ENCODE measurements at places on chromosomes 7 and 10. TPM values are rescaled to one million over a fixed set of nuclear protein-coding genes. Genes with fewer than 3 reads are reported as not detected.

MYL10 gene
- total RNA-seq, result not detected

- DNase-seq, result no peak
- H3K4me1 ChIP-seq, result no peaks in the 10 kb centered on the region
- H3K4me3 ChIP-seq, result no peak overlapping the region
- no peaks in the 10 kb centered on the region for H3K27me3 ChIP-seq
- no peaks in the 10 kb centered on the region for H3K36me3 ChIP-seq
These were observed 404.2 kb downstream of the THSD7A start for GRCh38 chr7:11427686-11428273.

OR9A2 gene
- total RNA-seq, result not detected

DNA sequence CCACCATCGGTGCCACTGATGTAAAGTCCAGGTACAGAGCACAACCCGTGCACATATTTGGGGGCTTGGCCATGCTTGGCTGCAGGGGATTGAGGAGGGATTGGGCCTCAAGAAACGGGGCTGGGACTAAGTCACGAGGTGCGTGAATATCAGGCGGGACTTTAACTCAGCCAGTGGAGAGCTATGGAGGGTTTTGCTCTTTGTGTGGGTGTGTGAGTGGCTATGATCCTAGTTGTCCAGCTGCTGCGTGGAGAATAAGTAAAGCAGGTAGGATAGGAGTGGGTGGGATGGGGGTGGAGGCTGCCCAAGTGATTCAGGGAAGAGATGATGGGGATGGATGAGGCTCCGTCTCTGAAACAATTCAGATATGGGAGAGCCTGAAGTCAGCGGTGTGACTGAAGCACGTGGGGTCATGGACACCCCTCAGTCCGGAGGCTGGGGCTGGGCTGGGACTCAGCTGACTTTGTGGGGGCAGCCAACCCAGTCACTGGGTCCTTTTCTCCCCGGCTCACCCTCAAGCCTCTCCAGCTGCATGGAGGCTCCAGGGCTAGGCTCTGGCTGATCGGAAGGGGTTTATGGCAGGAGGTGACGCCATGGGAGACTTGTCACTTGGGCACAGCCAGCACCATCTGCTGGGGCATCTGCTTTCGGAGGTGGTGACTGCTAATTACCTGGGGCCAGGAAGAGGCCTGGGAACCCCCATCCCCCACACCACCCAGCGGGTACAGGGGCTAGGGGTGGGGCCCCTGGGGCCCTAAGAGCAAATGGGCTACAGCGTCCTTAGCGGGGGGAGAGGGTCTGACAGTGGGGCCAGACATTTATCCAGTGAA, 1.7 kb upstream of the LFNG start:
- H3K27me3 ChIP-seq, result peaks cover 28% of the 10 kb centered on the region
- peak overlapping the region; percentile 71 for H3K27ac ChIP-seq
- peaks cover 44% of the 10 kb centered on the region for H3K4me1 ChIP-seq
- DNase-seq, result no peak

AOAH gene
- total RNA-seq, result 1.9 TPM

DNA sequence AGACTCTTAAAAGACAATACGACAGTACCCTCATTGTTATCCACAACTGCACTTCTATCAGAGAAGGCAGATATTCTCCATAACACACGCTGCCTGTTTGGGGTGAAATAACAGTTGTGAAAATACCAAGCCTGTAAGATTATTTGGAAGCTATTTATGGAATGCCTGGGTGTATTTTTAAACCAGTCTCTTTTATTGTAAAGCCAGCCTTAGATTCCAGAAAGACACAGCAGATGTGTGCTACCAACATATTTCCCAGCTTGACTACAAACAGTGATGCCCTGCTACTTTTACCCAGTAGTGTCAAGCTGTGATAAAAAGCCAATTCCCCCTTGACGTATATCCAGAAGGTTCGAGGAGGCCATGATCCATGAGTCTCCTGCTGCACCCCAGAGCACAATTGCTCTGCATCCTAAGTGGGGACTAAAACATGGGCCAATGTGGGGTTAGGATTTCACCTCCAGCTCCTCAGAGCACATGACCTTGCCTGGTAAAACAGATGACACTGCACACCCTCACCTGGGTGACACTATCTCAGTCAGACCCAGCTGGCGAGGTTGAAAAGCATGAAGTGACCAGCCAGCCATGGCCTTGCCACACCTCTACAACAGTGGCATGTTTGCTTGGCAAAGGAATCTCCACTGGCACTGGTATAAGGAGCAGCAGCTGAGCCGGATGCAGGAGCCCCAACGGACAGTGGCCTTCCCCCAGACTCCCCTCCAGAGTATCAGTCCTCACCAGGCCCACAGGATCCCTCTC, 62.2 kb downstream of the GFRA1 start:
- H3K4me3 ChIP-seq, result no peak overlapping the region
- DNase-seq, result no peak
- H3K27me3 ChIP-seq, result peaks cover 3% of the 10 kb centered on the region
- no peaks in the 10 kb centered on the region for H3K36me3 ChIP-seq
- no peak overlapping the region for H3K27ac ChIP-seq

GRCh38 chr10:3654496-3654895, 130.5 kb downstream of the KLF6 start:
- H3K27me3 ChIP-seq, result no peaks in the 10 kb centered on the region
- no peak for DNase-seq
- H3K36me3 ChIP-seq, result no peaks in the 10 kb centered on the region
- H3K27ac ChIP-seq, result no peak overlapping the region
- H3K4me3 ChIP-seq, result no peak overlapping the region

DNA sequence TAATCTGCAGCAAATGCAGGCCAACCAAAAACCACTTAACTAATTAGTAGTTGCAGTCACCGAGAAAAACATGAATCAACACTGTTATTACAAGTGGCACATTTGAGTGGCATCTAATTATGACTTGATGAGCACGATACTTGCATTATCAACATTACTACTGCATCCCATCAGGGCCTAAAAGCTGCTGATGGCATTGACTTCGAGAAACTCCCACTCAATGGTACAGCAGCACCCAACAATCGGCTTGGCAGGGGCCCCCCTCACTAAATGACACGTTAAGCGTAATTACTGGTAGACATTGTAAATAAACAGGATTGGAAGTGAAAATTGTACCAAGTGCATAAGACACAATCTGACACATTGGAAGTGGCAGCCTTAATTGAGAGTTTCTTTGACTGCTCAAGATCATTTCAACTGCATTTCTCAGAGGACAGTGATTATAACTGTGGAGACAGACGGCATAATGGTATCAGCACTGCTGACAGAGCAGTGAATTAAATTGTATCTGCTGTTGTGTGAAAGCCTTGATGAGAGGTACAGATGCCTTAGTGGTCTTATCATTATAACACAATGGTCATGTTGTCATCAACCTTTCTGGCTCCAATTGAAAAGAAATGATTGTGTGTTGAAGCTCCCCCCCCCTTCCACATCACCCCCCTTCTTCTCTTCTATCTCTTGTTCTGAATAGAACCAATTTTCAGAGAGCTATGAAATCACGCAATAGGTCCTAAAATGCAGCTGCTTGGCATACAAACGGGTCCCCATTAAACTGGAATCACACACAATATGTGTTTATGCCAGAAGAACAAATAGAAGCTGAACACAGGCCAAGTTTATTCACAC, 43.4 kb downstream of the SHTN1 start:
- H3K4me1 ChIP-seq, result no peaks in the 10 kb centered on the region
- no peak overlapping the region for H3K4me3 ChIP-seq
- no peaks in the 10 kb centered on the region for H3K36me3 ChIP-seq
- DNase-seq, result no peak
- no peak overlapping the region for H3K27ac ChIP-seq

- H3K4me1 ChIP-seq, result peaks cover 23% of the 10 kb centered on the region
- no peak overlapping the region for H3K4me3 ChIP-seq
- no peak overlapping the region for H3K27ac ChIP-seq
- DNase-seq, result no peak
- no peaks in the 10 kb centered on the region for H3K27me3 ChIP-seq
These were observed 34.2 kb upstream of the ANK3 start for GRCh38 chr10:60423920-60424319.

GRCh38 chr7:74404741-74405140, 49.0 kb upstream of the GTF2IRD1 start:
- H3K4me1 ChIP-seq, result no peaks in the 10 kb centered on the region
- no peak overlapping the region for H3K27ac ChIP-seq

ELFN1 gene
- total RNA-seq, result 10.5 TPM

- peaks cover 41% of the 10 kb centered on the region for H3K36me3 ChIP-seq
- DNase-seq, result no peak
- peaks cover 45% of the 10 kb centered on the region for H3K4me1 ChIP-seq
- H3K27me3 ChIP-seq, result no peaks in the 10 kb centered on the region
- H3K4me3 ChIP-seq, result no peak overlapping the region
These were observed 78.9 kb downstream of the SVIL start for GRCh38 chr10:29555746-29556481.

CFAP70 gene
- 2.0 TPM for total RNA-seq

TRIM74 gene
- total RNA-seq, result not detected

DNA sequence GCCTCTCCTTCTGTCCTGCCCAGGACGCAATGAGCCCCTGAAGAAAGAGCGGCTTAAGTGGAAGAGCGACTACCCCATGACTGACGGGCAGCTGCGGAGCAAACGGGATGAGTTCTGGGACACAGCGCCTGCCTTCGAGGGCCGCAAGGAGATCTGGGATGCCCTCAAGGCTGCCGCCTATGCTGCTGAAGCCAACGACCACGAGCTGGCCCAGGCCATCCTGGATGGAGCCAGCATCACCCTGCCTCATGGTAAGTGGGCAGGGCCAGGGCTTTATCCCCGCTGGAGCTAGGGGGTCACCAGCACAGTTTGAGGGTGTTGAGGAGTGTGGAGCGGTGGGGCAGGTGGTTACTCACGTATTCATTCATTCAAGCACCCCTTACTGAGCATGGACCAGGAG, 4.7 kb upstream of the ANKRD2 start:
- peaks cover 31% of the 10 kb centered on the region for H3K36me3 ChIP-seq
- no peak overlapping the region for H3K27ac ChIP-seq
- DNase-seq, result no peak
- no peaks in the 10 kb centered on the region for H3K27me3 ChIP-seq
- H3K4me1 ChIP-seq, result peaks cover 26% of the 10 kb centered on the region
- no peak overlapping the region for H3K4me3 ChIP-seq

- no peak overlapping the region for H3K27ac ChIP-seq
- H3K4me1 ChIP-seq, result no peaks in the 10 kb centered on the region
- no peaks in the 10 kb centered on the region for H3K27me3 ChIP-seq
- no peak for DNase-seq
These were observed 10.8 kb downstream of the NKX6-2 start for GRCh38 chr10:132774902-132775863.

DNA sequence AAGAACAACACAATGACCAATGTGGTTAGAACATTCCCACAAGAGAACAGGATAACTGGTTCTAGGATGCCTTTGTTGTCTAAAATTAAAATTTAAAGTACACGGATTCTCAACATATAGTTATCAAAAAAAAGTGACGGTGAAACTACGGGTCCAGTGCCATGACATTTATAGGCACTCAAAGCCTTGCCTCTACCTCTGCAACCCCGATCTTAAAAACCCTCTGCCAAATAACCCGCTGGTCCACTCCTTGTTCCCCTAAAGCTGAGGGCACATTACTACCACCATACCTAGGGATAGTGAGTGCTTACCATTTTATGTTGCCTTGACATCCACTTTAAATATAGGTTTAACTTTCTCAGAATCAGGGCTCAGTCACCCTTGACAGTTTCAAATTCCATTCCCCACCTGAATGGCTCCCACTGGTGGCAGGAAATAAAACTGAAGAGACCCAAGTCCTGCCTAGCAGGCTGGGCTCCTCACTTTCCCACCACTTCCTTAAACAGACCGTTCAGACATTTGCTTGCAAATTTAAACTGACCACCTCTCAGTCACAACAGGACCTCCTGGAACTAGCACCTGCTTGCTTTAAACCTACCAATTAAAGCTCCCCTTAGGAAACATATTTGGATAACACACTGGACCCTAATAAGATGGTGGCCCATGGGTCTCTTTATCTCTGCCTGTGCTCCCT, 169.9 kb upstream of the ASAH2 start:
- H3K4me3 ChIP-seq, result no peak overlapping the region
- H3K36me3 ChIP-seq, result no peaks in the 10 kb centered on the region
- no peaks in the 10 kb centered on the region for H3K27me3 ChIP-seq
- DNase-seq, result no peak

- no peak overlapping the region for H3K4me3 ChIP-seq
- H3K27ac ChIP-seq, result peak overlapping the region; percentile 50
- H3K4me1 ChIP-seq, result peaks cover 30% of the 10 kb centered on the region
- DNase-seq, result no peak
- H3K27me3 ChIP-seq, result peaks cover 35% of the 10 kb centered on the region
- no peaks in the 10 kb centered on the region for H3K36me3 ChIP-seq
These were observed 3.7 kb upstream of the JCAD start for GRCh38 chr10:30063099-30063498.

GRCh38 chr7:8975681-8976080, 542.3 kb downstream of the NXPH1 start:
- no peak for DNase-seq
- no peaks in the 10 kb centered on the region for H3K27me3 ChIP-seq
- H3K4me1 ChIP-seq, result no peaks in the 10 kb centered on the region
- no peak overlapping the region for H3K27ac ChIP-seq
- no peak overlapping the region for H3K4me3 ChIP-seq
- H3K36me3 ChIP-seq, result no peaks in the 10 kb centered on the region

NPY gene
- total RNA-seq, result not detected

- H3K36me3 ChIP-seq, result no peaks in the 10 kb centered on the region
- no peak for DNase-seq
- no peak overlapping the region for H3K27ac ChIP-seq
These were observed 40.4 kb downstream of the AFAP1L2 start for GRCh38 chr10:114363745-114364454.

DNA sequence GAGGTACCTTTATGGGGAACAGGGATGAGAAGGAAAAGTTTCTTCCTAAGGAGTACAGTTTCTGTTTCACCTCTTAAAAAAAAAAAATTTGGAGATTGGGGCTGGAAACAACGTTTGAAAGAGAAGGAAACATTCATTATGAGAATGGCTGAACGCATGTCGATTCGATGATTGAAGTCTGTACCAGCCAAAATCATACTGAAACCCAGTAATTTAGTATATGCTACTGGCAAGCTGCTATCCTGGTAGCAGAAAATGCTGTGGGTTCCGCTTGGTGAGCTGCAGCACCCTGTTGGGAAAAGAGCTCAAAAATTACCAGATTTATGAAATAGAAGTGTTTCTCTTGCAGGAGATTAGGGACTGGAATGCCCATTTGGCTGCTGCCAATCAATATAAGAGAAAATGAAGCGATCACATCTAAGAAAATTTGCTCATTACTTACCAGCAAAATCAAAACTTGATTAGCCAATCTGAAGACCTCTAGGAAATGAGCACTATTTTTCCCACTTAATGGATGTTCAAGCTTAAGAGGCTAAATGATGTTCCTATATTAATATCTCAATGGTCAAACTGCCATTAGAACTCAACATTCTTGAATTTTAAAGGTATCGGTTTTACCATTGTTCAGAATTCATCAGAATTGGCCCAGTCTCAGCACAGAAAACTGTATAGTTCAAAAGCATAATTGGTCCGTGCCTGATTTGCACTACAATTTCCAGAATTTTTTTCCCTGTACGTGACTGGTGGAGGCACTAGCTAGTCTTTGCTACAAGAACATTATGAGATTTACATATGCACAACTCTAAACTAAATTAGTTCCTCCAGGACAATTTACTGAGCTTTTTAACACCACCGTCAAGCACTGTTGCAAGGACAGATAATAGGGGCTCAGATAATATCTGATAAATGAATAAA, 1.2 kb upstream of the ITGB1 start:
- peak overlapping the region; percentile 97 for H3K4me3 ChIP-seq
- peaks cover 94% of the 10 kb centered on the region for H3K4me1 ChIP-seq
- no peak for DNase-seq
- peak overlapping the region; percentile 99 for H3K27ac ChIP-seq

PON2 gene
- 36.5 TPM for total RNA-seq

ADRB1 gene
- 35.0 TPM for total RNA-seq

GRCh38 chr10:60388116-60388625, 1.5 kb downstream of the ANK3 start:
- DNase-seq, result no peak
- no peaks in the 10 kb centered on the region for H3K36me3 ChIP-seq
- H3K27ac ChIP-seq, result no peak overlapping the region
- H3K27me3 ChIP-seq, result no peaks in the 10 kb centered on the region
- H3K4me3 ChIP-seq, result no peak overlapping the region
